ENCODE measurements at places on chromosomes 13 and 19.

DNA sequence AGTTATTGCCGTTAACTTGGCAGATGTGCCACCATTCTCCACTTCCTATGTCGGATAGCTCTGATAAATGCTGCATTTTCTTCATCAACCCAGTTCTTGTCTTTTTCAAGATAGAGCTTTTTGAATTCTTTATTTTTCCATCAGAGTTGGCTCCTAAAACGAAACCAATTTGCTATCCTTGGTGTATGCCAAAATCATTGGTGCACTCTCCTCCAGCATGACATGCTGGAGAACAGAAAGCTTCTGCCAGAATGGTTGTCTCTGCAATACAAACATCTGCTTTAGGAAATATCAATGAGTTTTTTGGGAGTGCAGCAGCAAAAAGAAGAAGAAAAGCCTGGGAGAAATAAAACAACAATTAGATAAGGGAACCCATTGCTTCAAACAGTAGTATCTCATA is 124.2 kb downstream of the CDK8 start:
- DNase-seq, result no peak

DNA sequence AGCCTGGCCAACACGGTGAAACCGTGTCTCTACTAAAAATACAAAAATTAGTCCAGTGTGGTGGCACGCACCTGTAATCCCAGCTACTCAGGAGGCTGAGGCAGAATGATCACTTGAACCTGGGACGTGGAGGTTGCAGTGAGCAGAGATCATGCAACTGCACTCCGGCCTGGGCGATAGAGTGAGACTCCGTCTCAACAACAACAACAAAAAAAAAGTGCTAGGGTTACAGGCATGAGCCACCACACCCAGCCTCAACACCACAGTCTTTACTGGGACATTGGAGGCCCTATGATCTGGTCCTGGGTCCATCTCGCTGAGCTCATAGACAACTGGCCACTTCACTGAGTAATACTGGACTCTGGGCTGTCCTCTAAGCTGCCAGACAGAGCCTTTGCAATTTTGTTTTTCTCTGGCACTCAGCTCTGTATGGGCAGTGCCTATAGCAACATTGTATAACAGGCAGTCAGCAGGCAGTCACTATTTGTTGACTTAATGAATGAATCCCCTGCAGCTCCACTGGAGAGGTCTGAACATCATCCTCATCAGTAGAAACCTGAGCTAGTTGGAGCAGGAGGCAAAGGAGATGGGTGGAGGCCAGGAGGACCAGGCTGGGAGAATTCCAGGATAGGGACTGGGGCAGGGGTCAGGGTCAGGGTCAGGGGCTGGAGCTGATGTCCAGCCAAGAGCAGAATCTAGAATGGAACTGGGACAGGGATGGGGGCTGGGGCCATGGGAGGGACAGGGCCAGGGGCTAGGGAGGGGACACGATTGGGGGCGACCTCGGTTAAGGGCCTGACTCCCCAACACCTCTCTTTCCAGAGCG is 8.1 kb downstream of the BLOC1S3 start:
- DNase-seq, result no peak

GRCh38 chr13:46183018-46183946 is 1.3 kb upstream of the LCP1 start:
- DNase-seq, result no peak

DNA sequence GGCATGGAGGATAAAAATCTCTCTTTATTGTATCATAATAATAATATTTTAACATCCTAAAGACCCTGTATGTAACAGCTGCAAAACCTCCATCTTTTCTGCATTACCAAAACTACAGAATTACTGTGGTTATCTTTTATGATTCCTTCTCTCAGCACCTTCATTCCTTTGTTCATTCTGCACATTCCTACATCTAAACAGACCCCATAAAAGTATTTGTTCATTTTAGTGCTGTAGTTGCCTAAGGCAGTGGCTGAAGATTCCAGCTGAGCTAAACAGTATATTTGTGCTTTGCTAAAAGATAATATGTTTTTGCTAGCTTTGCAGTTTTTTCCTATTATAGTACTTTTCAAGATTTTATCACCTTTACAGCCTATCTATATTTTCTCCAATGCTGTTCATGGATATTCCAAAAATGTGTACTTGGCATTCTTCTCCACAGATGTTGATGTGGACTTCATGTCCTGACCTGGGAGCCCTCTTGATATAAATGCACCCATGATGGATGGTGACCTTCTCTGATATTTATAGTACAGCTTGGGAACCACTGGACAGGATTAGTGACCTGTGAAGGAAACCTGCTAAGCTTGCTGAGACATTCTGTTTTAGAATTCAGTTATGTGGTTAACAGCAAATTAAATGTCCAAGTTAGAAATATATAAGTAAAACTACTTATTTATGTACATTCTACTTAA is 2832.9 kb upstream of the PCDH20 start:
- no peak for DNase-seq

DNA sequence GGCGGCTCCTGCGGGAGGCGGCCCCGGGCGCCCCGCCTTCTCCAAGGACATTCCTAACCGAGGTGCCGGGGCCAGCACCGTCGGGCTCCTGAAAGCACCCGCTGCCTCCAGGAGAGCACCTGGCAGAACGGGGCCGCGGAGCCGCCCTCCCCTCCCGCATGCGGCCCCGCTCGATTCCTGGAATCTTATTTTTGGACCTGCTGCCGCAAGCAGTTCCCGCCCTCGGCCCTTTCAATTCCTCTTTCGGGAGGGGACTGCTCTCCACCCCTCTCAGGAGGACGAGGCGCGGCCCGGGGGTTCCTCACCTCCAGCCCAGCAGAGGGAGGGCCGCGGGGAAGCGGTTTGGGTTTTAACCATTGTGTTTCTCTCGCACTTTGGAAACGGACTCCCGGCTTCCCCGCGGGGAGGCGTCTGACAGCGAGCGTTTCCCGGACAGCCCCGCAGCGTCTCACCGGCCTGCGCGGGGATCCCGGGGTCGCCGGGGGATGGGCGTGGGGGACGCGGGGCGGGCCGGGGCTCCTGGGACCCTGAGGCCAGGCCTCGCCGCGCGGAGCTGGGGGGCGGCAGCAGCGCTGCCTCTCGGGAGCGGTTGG is 849 bp downstream of the GAS6 start:
- DNase-seq, result no peak

DNA sequence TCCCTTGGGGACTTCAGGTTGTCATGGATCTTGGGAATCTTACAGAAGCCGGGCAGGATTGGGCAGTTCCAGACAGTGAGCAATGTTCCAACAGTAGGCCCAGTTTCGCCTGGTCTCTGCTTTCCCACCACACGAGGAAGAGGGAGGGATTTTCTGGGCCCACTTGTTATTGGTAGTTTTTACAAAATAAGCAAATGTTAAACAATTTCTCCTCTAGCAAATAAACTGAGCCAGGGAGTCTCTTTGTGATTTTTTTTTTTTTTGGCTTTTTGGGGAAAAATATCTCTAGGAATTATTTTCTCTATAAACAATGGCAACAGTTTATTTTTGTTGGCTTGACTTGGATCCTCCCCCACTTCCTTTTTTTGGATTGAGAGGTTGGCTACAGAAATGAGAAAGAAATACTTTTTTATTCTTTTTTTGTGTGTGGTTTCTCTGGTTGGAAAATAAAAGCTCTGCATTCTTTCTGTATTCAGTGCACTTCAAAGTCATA is 89.3 kb downstream of the TM9SF2 start:
- no peak for DNase-seq

DNA sequence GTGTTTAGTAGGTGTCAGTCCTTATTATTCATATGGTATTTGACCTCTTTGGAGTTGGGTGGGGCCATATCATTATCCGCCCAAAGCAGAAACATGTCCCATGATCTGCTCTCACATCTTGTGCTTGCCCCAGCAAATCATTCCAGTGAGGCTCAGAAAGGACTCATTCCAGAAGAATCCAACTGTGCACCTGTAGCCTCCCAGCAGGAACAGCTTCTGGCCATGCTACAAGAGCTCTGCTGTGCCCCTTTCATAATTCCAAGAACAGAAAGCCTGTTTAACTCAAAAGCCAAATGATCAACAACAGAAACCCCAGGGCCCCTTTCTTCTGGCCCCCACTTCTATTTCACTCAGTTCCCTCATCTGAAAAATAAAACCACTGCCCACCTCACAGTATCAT is 673.1 kb downstream of the DIAPH3 start:
- no peak for DNase-seq

GRCh38 chr19:371501-372168 is 27.0 kb upstream of the MIER2 start:
- no peak for DNase-seq

DNA sequence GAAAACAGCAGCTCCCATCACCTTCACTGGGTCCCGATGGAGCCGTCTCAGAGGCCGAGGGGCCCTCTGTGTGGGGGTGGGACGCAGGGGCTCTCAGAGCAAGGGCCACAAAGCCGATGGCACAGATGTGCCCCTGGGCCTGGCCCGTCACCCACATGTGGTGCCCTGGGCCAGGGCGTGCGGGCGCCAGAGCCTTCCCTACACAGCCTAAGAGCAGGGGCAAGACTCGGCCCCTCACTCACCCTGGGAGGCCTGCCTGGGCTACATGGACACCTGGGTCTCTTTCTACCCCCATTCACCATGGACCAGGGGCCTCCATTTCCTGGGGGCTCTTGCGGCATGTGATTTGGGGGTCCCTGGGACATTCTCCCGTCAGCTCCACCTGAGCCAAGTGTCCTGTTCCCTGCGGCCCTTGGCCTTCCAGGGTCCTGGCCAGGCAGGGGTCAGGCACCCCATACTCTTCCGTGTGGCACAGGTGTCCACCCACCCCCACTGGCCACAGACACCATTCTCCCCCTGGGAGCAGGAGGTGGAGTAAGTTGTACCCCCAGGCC is 10.0 kb downstream of the COMP start:
- no peak for DNase-seq

GRCh38 chr19:38033658-38034491 is 126.9 kb downstream of the SIPA1L3 start:
- DNase-seq, result no peak

DNA sequence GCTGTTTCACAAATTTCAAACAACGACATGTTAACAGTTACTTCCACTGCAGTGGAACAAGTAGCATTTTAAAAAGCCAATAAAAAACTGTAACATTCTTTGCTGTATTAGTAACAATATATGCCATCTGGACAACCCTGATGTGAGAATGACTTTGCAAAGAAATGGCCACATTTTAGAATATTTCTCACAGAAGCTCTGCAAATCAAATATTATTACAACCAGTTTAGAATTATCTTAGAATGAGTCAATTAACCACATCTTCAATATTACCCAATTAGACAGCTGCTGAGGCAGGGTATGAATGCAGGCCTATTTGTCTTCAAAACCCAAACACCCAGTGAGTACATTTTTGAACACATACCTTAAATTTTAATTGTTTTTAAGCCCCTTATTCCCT is 3.2 kb downstream of the ZNF699 start:
- DNase-seq, result no peak

GRCh38 chr13:67421475-67421874 is 191.3 kb upstream of the PCDH9 start:
- no peak for DNase-seq

GRCh38 chr13:60229708-60230272 is 66.1 kb upstream of the DIAPH3 start:
- no peak for DNase-seq

GRCh38 chr13:33202644-33203169 is 82.8 kb downstream of the STARD13 start:
- no peak for DNase-seq

GRCh38 chr13:59587971-59588716 is 575.6 kb downstream of the DIAPH3 start:
- DNase-seq, result no peak

- DNase-seq, result no peak
These were observed 53.7 kb downstream of the RASA3 start for GRCh38 chr13:114078461-114079451.

- no peak for DNase-seq
These were observed 324.4 kb downstream of the SLITRK1 start for GRCh38 chr13:83557845-83558244.

DNA sequence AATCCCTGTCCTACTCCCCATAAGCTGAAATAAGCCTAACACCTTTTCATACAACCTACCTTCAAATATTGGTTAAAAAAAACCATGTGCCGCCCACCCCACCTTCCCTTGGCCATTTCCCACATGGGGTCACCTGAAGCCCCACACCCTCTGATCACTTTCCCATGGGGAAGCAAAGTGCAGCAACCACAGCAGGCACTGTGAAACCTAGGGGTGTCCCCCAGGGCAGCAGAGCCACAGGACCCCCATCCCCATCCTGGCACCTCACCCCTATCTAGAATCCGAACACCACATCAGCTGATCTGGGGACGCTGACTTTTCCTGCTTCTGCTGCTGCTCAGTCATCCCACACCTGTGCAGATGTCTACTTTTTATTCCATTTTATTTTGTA is 19.9 kb downstream of the CEACAM21 start:
- no peak for DNase-seq

- DNase-seq, result no peak
These were observed 9.4 kb upstream of the SPART start for GRCh38 chr13:36355632-36356031.

- DNase-seq, result no peak
These were observed 38.5 kb downstream of the NAXD start for GRCh38 chr13:110653851-110654250.

DNA sequence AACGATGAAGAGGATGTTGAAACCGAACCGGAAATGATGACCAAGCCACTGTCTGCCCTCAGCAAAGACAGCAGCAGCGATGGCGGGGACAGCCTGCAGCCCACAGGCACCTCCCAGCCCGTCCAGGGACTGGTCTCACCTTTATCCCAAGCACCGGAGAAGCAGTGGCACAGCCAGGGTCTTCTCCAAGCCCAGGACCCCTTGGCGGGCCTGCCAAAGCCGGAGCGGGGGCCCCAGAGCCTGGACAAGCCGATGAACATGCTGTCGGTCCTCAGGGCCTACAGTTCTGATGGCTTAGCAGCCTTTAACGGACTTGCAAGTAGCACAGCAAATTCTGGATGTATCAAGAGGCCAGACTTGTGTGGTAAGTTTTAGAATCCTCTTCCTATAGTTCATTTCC is 177.0 kb downstream of the ZNF536 start:
- DNase-seq, result no peak

- DNase-seq, result no peak
These were observed 138.6 kb downstream of the MIPEP start for GRCh38 chr13:23750383-23751121.

DNA sequence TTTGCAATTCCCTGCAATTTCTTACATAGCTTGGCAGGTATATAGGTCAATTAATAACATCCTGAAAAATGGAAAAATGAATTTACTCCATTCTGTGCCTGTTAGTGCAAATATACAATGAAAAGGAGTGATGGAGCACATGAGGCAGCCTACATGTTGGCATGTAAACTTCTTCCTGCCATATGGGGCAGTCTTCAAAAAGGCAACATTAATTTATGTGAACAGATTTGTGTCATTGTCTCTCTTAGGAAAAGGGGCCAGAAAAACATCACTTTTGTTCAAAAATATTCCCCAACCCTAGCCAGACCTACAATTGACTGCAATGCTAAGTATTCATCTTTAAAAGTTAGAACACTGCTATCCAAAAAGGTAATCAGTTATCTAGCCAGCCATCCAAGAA is 332.2 kb downstream of the TBC1D4 start:
- no peak for DNase-seq

DNA sequence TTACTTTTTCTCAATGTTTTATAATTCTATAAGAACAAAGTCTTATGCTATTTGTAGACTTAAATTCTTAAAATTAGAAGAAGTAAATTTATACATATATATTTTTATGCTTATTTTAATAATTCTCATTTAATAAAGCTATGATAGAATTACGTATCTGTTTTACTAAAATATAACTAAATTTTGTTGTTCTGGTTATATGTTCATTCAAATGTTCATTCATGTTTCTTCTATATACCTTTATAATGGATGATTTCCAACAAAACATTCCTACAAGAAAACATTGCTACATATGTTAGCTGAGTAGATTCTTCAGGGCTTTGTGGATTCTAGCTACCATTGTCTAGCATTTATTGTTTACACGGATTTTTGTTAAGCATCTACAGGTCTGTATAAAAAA is 634.3 kb upstream of the PCDH20 start:
- DNase-seq, result no peak
